Umbilical cord (tissue), 2 donors: ENCODE measurements at places on chromosomes 3 and 15. TPM values are rescaled to one million over a fixed set of nuclear protein-coding genes. Genes with fewer than 3 reads are reported as not detected.

The SMCO1 gene
- total RNA-seq = not detected

The SLC28A1 gene
- total RNA-seq = 0.72 TPM

The ANKRD34C gene
- 0.72 TPM for total RNA-seq

The COL6A5 gene
- 3.6 TPM for total RNA-seq

The MUC20 gene
- total RNA-seq = 5.8 TPM

The RAB11A gene
- total RNA-seq = 54.2 TPM

The AGTR1 gene
- total RNA-seq = 22.1 TPM

The CYP19A1 gene
- total RNA-seq = 2.4 TPM

The RARB gene
- 30.3 TPM for total RNA-seq

The C3orf20 gene
- not detected for total RNA-seq

The NR2E3 gene
- total RNA-seq = not detected

The NANOGP8 gene
- not detected for total RNA-seq

The POLQ gene
- total RNA-seq = 2.4 TPM

GRCh38 chr3:20066850-20067617 is 26.8 kb downstream of the KAT2B start:
- DNase-seq = no peak

GRCh38 chr3:73484656-73485248 is 140.0 kb downstream of the PDZRN3 start:
- no peak for DNase-seq

DNA sequence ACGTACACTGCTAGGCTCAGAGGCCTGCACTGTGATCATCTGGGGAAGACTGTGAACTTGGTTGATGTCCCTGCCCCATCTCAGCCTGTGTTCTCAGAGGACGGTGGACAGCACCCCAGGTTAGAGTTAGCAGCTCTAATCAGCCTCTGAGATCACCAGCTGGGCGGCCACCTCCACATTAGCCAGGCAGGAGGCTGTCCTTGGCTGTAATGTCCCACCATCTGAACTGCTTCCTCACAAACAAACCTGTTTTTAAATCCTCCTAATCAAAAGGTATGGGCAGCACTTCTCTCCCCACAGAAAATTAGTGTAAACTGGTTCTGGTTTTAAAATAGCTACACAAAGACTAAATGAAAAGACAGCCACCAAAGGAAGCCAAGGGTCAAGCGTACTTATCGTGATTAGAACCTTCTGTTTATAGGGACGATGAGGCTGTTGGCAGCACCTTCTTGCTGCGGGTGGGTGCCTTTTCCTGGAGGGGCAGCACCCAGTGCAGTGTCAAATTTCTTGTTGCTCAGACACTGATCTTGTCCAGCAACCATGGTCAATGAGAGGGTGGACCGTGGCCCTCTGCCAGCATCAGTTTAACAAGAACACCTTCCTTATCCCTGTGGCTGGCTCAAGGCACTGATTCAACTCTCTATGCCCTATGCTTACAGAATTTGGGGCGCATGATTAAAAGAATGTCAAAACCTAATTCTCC is 24.6 kb downstream of the ACSBG1 start:
- no peak for DNase-seq

DNA sequence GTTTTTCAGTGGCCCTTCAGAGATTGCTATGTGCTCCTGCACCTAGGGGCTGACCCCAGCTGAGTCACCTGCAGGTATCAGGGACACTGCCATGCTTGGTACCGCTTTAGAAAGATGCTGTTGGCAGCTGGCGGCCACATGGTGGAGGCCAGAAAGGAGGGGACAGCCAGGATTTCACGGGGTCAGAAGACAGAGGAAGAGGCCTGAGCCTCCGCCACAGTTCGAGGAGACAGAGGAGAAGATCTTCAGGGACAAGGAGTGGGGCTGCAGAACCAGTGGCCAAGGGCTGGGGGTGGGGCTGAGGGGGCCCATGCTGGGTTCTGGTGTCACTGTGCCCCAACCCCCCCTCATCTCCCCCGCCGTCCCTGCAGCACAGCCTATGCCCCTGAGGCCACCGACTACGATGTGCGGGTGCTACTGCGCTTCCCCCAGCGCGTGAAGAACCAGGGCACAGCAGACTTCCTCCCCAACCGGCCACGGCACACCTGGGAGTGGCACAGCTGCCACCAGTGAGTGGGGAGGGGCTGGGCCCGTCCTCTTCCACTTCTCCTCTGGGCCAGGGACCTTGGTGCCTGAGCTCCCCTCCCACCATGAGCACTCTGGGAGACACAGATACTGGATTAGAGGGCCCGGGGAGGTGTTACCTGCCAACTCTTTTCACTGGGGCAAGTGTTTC is 19.9 kb downstream of the LOXL1 start:
- no peak for DNase-seq

DNA sequence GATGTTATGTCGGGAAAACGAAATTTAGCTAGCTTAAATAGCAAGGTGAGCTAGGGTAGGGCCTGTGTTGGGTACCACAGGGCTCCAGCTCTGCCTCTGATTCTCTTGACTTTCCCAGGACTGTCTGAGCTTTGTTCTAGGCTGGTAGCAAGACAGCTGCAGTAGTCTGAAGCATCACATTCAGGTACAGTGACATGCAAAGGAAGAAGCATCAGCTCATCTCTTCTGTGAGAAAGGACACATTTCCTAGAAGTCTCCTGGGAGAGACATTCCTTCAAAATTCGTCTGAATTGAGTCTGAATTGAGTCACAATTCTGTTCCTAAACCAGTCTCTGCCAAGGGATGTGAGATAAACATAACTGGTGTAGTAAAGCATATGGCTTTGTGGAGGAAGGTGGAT is 8.5 kb upstream of the UBXN7 start:
- DNase-seq = no peak

DNA sequence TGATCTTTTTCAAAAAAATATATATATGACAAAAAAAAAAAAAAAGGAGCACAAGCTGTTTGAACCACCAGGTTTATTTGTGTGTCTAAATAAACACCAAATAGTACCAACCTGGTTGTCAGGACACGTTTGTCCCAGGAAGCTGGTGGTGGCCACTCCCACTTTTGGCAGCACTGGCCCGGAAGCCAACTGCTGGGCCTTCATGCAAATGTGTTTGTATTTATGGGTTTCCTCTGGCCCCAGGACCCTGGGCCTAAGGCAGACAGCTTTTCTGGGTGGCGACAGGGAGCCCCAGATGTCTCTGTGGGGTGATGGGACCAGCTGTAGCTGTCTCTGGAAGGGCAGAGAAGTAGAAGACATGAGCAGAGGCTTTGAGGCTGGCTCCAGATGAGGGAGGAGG is 31.6 kb downstream of the PRKCD start:
- no peak for DNase-seq

GRCh38 chr15:46856839-46857502 is 860.3 kb upstream of the SEMA6D start:
- DNase-seq = no peak

DNA sequence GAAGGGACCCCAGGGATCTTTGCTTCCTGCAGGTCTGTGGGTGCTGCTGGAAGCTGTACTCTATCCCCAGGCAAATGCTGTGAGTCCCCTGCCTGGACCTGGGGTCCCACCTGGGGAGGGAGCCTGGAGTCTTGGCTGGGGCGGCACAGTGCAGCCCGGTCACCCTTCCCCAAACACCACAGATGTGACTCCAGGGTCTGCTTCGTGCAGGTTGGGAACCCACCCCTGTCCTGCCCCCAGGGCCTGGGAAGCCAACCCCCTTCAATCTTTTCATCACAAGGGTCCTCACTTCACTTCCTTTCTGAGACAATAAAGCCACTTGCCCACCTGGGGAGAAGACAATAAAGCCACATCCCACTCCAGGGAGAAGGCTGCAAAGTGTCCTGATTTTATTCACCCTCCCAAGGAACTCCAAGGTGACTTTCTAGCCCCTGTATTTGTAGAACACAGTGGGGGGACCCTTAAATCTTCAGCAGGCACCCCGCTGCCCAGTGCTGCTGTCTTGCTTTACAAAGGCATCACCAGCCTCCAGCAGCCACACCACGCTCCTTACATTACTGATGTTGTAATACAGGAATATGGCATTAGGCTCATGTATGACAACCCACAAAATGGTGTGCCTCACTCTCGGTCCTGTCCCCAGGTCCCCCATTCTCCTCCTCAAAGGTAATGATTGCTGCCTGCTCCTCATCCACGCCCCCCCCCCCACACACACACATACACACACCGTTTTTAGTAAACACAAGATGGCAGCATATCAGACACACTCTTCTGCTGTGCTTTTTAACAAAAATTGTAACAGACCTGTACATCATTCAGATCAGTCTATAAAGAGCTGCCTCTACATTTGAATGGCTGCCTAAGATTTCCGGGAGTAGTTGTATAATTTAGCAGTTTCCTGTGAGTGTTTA is 9.9 kb downstream of the C3orf22 start:
- DNase-seq = no peak

- no peak for DNase-seq
Observed at GRCh38 chr3:16326724-16327349, 61.8 kb downstream of the OXNAD1 start.

DNA sequence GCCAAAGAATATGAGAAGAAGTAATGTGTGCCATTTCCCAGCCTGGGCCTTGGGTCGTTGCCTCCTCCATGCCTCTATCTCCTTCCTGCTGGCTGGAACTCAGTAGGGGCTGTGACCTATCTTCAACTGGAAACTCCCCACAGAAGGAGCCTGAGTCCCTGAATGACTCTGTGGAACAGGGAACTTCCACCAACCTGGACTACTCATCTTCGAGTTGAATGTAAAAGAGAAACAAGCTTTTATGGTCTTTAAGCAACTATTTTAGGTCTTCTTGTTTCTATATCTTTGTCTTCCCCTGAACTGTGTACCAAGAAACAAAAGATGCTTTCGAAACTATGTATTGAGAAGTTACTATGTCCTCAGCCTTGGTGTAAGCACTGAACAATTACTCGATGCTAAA is 355.3 kb upstream of the NR2F2 start:
- no peak for DNase-seq

GRCh38 chr3:98824256-98824655 is 61.1 kb downstream of the ST3GAL6 start:
- no peak for DNase-seq

GRCh38 chr3:140051019-140051957 is 116.3 kb downstream of the CLSTN2 start:
- peak; percentile 7 for DNase-seq

GRCh38 chr3:25902586-25902985 is 112.7 kb downstream of the OXSM start:
- DNase-seq = no peak

DNA sequence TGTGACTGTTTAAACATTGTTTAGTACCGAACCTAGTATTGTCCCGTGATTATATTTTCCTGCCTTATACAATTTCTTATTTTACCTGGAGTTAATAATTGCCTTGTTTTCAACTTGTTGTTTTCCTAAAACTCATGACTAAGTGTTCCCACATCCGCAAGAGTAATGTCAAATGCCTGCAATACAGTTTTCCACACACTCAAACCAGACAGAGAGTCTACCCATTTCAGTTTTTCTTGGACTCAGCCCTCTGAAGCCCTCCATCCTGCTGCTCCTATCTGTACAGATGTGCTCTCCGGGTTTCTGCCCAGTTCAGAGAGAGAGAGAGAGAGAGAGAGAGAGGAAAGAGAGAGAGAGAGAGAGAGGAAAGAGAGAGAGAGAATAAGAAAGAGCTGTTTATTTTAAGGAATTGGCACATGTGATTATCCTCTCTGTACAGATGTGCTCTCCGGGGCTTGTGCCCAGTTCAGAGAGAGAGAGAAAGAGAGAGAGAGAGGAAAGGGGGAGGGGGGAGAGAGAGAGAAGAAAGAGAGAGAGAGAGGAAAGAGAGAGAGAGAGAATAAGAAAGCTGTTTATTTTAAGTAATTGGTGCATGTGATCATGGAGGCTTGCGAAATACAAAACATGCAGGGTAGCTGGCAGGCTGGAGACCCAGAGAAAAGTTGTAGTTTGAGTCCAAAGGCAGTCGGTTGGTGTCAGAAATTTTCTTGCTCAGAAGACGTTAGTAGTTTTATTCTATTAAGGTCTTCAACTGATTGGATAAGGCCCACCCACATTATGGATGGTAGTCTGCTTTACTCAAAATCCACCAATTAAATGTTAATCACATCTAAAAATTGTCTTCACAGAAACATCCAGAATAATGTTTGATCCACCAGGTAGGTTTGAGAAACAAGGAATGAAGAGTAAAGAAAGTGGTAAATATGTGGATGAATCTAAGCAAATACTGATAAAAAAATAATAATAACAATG is 104.1 kb upstream of the GOLGA8J start:
- DNase-seq = no peak

DNA sequence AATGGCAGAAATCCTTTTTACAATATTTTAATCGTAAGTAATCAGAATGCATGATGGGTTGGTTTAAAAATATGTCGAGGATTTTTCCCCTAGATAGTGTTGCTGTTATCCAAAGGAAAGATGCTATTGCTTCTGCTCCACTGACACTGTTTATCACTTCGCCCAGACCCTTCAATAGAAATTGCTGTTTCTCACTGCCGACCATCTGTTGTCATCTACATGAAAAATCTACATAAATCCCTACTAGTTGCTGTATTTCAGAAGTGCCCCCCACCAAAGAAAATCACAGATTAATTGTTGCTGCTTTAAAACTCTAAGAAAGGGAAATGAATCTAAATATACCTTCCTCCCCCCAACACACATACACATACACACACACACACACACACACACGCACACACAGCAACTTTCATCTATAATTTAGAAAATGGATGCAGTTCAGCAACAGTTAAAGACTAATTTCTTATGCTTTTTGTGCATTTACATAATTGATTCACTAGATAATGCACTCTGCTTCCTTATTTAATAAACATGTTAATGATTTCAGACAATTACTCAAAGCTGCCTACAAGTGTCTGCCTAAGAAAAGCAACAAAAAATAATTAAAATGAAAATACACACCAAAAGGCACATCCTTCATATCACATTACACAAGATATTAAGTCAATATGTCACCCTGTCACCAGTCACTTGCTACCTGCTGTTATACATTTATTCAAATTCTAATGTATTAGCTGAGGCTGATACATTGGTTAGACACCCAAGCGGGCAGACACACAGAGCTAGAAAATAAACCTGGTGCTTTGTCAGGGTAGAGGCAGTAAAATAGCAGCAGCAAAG is 82.8 kb downstream of the RORA start:
- DNase-seq = no peak

DNA sequence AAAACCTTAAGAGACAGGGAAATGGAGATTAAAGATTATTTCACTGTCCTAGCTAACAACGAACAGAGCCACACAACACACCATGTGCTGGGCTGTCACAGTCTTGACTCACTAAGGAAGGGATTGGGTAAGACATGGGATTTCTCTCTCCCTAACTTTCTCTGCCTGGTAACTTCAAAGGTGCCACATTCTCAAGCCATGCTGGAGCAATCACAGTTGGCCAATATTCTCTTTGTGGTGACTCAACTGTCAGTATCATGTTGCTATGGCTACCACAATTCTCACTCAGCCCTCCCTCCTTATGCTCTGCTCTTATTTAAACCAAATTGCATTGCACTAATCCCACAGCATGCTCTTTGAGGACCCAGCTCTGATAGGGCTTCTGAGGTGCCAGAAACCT is 74.0 kb downstream of the OXNAD1 start:
- no peak for DNase-seq

DNA sequence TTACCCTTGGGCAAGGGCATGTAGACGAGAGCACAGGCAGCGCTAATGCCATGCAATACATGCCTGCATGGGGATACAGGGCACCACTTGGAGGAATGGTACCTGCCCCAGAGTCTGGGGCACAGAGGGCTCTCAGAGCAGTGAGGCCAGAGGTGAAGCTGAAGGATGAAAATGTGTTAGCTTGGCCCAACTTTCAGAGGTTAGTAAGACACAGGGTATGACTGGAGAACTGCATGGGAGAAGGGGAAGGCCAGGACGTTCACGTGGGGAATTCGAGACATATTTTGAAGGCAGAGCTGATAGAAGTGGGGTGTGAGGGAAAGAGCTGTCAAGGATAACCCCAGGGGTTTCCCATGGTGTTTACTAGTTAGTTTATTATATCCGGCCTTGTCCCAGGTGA is 19.6 kb downstream of the CSRNP1 start:
- no peak for DNase-seq
